ENCODE measurements at places on chromosomes 1 and 21.

GRCh38 chr1:26349877-26350244, 4.1 kb downstream of the CRYBG2 start:
- no peak for DNase-seq

- DNase-seq = no peak
Observed at GRCh38 chr1:218718206-218718605, 373.1 kb downstream of the TGFB2 start.

GRCh38 chr1:207003210-207003609, 29.3 kb downstream of the C1orf116 start:
- DNase-seq = no peak

GRCh38 chr1:11311816-11312755, 39.1 kb downstream of the UBIAD1 start:
- DNase-seq = no peak

GRCh38 chr1:15915991-15916390, 59.9 kb downstream of the ZBTB17 start:
- DNase-seq = no peak

GRCh38 chr1:162755306-162755705, 35.2 kb upstream of the HSD17B7 start:
- DNase-seq = no peak

- DNase-seq = no peak
Observed at GRCh38 chr21:39377444-39378050, 28.7 kb upstream of the HMGN1 start.

GRCh38 chr1:111559736-111560279, 56.4 kb upstream of the ADORA3 start:
- DNase-seq = no peak

GRCh38 chr1:153417136-153417888, 992 bp downstream of the S100A7A start:
- DNase-seq = no peak

GRCh38 chr21:45638707-45639106, 4.8 kb upstream of the PCBP3 start:
- DNase-seq = no peak

GRCh38 chr1:32557812-32558211, 18.6 kb downstream of the ZBTB8A start:
- no peak for DNase-seq

- no peak for DNase-seq
Observed at GRCh38 chr1:187844313-187844712, 1015.6 kb downstream of the PLA2G4A start.

DNA sequence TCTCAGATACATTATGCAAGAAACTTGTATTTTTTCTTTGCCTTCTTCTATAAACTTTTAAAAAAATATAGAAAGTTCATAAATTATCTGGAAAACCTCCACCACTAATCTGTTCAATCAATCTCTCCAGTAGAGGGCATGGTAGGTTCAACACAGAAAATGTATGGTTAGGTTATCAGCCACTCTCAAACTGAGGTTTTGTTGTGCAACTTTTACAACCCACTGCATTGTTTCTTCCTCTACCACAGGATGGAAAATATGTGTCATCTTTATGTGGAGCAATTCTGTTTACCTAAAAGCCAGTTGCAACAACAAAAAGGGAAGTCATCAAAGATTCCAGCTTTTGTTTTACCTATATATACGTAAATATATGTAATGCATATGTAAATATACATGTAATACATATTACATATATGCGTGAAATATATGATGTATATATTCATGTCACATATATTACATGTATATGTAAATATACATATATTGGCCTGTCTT, 3.0 kb upstream of the RGS2 start:
- no peak for DNase-seq

DNA sequence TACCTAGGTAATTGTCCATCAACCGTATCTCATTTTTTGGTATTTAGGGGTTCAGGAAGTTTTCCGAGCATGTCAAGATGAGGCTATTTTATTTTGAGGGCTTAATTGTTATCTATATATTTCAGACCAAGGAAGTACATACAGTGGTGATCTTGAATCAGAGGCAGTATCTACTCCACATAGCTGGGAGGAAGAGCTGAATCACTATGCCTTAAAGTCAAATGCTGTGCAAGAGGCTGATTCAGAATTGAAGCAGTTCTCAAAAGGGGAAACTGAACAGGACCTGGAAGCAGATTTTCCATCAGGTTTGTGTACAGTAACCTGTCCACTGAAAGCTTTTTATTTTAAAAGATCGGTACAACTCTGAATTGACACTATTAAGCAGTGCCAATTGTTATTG, 130.2 kb downstream of the ZMYM4 start:
- no peak for DNase-seq

GRCh38 chr1:3170561-3171453, 101.8 kb downstream of the PRDM16 start:
- peak; percentile 86 for DNase-seq

- no peak for DNase-seq
Observed at GRCh38 chr1:88029142-88029541, 654.9 kb upstream of the PKN2 start.

- DNase-seq = no peak
Observed at GRCh38 chr1:180916771-180917170, 4.1 kb downstream of the KIAA1614 start.

DNA sequence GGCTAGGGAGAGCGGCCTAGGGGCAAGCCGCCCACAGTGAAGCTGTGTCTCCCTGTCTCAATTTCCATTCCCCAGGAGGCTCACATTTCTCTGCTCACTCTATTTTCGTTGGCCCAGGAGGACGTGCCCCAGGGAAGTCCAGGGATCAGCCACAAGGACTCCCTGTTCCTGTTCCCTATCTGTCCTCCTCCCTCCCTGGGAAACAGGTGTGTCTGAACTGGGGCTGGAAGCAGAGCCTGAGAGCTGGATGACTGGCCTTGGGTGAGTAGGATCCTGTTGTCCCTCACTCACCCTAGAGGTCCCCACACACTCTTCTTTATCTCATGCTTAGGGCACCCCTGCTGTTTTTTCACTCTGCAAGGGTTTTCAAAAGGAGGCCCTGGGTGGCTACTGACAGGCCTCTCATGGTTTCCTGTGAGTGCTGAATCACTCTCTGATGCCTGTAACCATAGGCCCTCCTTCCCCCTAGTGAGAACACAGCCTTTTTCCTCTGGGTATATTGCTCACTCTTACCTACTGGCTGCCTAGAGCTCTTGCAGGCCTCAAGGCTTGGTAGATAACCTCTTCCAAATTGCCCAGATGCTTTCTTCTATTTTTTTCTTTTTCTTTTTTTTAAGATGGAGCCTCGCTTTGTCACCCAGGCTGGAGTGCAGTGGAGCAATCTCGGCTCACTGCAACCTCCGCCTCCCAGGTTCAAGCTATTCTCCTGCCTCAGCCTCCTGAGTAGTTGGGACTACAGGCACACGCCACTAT, 3.3 kb upstream of the UTP11 start:
- peak; percentile 67 for DNase-seq

DNA sequence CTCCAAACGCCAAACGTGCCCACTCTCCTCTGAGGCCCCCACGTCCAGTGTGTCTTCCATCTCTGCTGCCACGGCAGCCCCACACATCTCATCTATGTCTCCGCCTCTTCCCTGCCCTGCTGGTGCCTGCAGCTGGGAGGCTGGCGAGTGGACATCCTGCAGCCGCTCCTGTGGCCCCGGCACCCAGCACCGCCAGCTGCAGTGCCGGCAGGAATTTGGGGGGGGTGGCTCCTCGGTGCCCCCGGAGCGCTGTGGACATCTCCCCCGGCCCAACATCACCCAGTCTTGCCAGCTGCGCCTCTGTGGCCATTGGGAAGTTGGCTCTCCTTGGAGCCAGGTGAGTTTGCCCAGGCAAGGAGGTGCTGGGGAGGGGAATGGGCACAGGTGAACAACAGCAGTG, 8.6 kb downstream of the ADAMTSL4 start:
- peak; percentile 51 for DNase-seq

- peak; percentile 73 for DNase-seq
Observed at GRCh38 chr1:31568895-31569595, 7.3 kb upstream of the TINAGL1 start.

- DNase-seq = no peak
Observed at GRCh38 chr1:19798486-19799229, 1.1 kb downstream of the TMCO4 start.

DNA sequence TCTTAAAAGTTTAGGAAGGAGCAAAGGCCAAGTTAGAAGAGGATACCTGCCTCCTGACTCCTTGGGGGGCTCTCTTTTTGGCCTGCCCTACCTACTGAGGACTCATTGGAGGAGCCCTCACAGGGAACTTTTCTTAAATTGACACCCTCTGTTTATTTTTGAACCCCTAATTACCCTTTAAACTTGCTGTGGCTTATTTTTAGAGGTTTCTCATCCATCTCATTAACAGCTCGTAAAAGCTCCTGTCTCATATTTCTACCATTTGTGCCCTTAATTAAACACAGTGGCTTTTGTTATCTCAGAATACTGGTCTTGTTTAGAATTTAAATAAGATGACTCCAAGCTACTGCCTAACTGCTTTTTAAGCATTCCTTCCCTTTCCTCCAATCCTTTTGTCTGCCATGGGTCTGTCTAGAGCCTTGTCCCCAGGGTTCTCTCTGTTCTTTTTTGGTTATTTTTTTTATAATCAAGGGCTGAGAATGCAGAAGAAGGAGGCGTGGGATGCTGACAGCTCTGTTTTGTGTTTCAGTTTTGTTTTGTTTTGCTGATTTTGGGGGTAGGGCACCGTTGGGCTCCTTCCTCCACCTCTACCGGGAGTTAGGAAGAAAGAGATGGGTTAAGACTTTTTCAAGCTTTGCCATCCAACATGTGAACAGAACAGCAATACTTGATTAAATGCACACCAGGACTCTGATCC, 78.0 kb downstream of the SYT6 start:
- DNase-seq = no peak

DNA sequence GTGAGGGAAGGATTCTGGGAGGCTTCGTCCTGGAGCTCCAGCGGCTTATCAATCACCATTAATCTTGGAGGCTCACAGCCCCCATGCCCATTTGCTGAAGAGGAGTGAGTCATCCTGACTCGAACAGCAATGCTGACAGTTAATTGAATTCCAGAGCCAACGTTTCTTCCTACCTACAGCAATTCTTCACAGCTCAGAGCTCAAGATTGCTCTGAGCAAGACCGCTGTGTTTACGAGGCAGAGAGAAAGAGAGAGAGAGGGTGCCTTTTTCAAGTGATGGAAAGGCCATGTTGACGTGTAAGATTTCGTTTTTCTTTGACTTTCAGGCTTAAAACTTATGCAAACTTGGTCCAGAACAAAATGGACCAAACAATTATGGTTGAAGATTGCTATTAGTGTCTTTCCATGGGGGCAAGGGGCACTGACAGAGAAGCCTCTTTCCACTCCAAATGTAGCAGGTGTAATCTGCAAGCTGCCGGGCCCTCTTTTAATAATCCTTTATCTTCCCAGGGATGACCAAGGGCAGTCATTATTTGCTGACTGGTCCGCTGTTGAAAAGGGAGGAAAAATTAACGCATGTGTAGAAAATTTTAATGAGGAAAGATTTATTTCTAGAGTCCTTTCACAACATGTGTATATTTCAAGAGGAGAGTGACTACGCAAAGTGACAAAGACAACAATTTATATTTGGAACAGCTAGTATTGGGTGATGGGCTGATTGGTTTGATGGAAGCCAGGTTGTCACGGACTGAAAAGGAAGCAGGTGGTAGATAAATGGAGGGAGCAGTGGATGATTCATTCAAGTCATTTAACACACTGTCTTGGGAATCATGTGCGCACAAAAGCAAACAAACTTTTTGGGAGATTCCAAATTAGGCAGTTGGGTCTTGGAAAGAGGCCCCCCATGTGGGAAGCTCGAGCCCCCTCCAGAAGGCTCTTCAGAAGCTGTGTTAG, 136.1 kb upstream of the IRF2BP2 start:
- DNase-seq = no peak

DNA sequence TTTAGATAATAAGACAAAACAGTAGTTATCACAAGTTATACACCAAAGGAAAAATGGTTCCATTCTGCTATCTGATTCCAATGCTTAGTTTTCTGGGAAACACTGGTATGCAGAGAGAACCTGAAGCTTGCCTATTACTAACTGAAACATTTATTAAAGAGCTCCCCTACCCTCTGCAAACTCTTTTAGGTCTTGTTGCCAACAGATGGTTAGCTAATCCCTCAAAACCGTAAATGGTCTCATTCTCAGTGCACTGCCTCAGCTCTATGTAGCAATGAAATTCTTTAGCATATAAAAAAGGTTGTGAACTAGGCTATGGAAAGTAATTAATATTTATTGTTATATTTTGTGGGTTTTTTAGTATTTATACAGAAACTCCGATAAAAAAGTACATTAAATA, 20.4 kb downstream of the C21orf91 start:
- DNase-seq = no peak

- no peak for DNase-seq
Observed at GRCh38 chr1:184892116-184892515, 82.2 kb downstream of the NIBAN1 start.

GRCh38 chr1:226719596-226720387, 19.3 kb downstream of the ITPKB start:
- DNase-seq = no peak

GRCh38 chr1:162373541-162374260, 3.0 kb downstream of the SPATA46 start:
- DNase-seq = no peak

All from psoas muscle (tissue), 8 donors.